ENCODE measurements at places on chromosomes 11 and 22.

DNA sequence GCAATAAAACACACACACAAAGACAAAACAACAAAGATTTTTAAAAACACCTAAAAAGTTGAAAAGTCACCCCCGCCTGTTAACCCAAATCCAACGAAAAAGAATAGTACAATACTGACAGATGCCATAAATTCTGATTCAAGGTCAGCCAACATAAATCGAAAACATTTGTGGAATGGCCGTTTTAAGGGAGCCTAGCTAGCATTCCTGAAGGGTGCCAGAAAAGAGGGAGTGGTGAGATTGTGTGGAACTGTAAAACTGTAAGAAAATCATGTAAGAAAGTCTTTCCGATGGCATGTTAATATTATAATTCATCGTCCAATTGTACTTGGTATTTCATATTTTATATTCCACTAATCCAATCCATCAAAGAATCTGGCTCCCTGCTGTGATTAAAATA lies 75.1 kb downstream of the RAB38 start:
- DNase-seq, result no peak

- DNase-seq, result no peak
Observed at GRCh38 chr22:33803371-33804282, 116.6 kb downstream of the LARGE1 start.

GRCh38 chr11:110833033-110833484 lies 120.8 kb upstream of the ARHGAP20 start:
- DNase-seq, result no peak

DNA sequence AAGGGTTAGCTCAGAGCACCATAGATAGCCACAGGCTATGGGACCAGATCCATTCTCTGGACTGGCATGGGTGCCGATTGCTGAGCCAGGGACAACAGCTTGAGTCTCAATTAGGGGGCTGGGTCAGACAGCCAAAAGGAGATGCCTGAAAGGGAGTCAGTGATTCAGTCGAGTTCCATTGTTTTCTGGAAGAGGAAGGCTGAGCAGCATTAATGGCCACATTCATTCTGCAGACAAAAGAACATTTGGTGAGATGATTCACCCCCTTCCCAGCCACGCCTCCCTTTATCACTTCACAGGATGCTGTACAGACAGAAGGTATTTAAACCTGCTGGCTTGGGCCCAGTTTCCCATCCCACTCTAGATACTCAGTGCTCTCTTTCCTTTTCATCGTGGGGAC lies 131.9 kb downstream of the ADAMTS15 start:
- DNase-seq, result no peak

DNA sequence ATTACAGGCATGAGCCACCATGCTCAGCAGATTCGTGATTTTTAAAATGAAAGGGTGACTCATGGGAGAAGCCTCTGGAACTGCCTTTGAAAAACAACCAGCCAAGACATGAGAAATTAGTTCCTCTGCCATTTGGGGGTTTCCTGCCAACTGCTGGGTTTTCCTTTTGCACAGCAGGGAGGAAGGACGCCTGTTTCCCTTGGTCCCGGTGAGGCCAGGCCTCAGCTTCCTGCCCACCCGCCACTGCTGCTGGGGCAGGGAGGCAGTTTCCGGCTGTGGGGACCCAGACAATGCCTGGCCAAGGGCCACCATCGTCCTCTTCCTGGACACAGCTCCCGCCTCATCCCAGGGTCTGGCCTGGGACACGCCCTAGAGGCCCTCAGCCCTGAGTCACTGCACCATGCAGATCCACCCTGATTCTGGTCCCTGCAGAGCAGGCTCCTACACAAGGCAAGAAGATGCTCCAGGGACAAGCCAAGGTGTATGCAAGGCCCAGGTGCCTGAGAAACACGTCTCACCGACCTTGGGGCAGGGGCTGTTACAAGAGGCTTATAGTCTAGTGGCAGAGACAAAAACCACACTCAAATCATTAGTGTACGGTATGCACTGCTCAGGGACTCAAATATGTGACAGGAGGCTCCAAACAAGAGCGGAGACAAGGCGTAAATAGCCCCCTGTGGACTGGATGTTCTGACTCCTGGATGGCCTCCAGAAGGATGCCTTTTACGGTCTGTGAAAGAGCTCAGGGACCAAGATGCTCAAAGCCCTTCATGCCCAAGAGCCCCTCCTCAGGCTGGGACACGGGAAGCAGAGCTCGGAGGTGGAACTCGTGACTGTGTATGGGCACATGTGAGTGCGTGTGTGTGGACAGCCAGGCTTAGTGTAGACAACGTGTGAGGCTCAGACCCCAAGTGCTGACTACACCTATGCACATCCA lies 10.0 kb downstream of the PPM1F start:
- no peak for DNase-seq

GRCh38 chr11:45149483-45150056 lies 3.1 kb downstream of the PRDM11 start:
- no peak for DNase-seq

GRCh38 chr11:14852571-14853177 lies 39.4 kb downstream of the CYP2R1 start:
- no peak for DNase-seq

DNA sequence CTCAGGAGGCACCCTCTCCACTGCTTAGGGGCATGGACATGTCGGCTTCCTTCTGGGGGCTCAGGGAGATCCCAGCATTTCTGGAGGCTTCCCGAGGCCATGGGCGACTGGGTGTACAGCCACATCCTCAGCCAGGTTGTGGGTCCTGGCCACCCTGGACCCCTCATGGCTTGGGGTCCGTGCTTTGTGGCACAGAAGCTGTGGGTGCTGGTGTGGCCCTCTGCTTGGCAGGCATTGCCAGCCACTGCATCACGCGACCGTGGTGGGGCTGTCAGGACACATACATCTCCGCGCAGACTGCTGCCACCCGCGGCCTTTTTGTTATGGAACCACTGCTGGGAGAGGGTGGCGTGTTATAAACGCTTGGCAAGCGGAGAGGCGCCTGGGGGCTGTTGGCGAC lies 1174.9 kb downstream of the BRD1 start:
- DNase-seq, result no peak

DNA sequence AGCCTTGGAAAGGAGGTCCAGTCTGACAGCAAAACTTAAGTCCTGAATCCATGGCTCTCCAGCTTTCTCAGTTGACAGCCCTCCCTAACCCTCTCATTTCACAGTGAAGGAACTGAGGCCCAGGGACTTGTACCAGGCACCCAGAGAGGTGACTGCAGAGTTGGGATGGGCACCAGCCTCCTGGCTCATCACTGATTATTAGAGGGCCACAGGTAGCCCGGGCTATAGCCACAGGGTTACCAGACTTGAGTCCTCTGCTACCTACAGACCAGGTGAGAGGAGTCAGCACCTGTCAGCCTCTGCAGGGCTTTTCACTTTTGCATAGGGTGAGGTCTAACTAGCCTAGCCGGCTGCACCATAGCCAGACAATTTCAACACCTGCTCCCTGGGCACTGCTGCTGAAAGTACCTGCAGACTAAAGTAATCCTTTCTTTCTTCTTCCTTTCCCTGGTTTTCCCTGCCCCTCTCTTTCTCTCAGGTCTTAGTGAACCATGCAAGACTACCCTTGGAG lies 37.6 kb downstream of the SYT13 start:
- DNase-seq, result no peak

- no peak for DNase-seq
Observed at GRCh38 chr11:12941671-12942070, 67.4 kb upstream of the RASSF10 start.

GRCh38 chr11:101880222-101880621 lies 34.6 kb upstream of the CEP126 start:
- DNase-seq, result no peak

GRCh38 chr11:85590848-85591483 lies 36.2 kb downstream of the DLG2 start:
- DNase-seq, result no peak

GRCh38 chr22:43560651-43561050 lies 148.8 kb downstream of the MPPED1 start:
- DNase-seq, result no peak

DNA sequence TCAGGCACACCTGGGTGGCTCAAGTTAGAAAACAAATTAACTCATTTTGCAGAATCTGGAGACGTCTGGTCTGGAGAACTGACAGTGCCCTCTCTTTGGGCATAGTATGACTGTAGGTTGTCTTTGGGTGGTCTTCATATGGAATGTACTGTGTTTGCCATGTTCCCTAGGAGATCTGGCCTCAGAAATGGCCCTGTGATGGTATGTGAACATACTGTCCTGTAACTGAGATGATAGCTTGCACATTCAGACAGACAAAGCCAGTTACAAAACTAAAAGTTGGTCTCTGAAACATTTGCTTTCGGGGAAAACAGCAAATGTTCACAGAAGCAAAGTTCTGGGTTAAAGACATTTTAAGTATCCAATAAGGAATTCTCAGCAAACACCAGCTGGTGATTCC lies 29.7 kb downstream of the CD44 start:
- no peak for DNase-seq

DNA sequence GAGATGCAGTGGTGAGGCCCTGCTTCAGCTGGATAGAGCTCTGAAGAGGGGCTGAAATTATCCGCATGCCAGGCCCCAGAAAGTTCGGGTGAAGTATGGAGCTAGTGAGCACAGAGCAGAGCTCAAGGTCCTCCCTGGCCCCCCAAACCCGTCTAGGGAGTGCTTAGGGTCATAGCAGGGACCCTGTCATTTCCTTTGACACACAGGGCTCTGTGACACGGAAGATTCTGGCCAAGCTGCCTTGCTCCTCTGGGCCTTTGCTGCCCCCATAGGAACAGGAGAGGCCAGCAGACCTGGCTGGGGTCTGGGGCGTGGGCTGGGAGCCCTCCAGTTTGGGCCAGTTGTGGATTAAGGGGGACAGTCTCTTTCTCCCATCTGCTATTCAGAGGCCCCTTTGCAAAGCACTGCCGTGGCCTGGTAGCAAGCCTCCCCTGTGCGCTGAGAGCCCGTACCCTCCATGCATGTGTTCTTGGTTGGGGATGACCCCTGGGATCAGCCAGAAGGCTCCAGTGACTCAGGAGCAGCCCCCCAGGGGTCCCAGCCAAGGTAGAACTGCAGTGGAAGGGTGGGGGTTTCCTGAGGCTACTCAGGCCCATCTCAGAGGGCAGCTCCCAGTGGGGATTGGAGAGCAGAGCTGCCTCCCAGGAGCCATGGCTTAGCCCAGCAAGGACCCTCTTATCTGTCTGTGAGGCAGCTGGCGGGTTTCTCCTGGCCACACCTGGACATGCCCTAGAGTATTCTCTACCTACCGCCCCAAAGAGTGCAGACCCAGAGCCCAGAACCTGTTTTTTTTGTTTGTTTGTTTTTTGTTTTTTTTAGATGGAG lies 42.3 kb downstream of the RNF141 start:
- no peak for DNase-seq

- no peak for DNase-seq
Observed at GRCh38 chr11:47881145-47881544, 33.0 kb upstream of the NUP160 start.

DNA sequence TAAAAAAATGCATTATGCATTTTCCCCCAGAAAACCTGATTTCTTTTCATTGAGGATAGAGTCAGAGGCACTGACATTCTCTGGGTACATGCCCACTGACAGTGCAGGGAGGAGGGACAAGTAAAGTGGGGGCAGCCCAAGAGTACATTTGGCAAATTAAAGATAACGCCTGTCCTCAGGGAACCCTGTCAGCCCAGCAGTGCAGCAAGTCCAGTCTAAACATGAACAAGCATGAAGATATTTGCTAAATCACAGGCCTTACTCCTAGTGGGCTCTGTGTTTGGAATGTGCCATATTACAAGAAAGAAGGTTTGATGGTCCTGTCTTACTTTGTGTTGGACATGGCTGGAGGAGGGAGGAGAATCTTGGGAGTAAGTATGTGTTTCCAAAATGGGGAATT lies 37.9 kb downstream of the AMOTL1 start:
- no peak for DNase-seq

DNA sequence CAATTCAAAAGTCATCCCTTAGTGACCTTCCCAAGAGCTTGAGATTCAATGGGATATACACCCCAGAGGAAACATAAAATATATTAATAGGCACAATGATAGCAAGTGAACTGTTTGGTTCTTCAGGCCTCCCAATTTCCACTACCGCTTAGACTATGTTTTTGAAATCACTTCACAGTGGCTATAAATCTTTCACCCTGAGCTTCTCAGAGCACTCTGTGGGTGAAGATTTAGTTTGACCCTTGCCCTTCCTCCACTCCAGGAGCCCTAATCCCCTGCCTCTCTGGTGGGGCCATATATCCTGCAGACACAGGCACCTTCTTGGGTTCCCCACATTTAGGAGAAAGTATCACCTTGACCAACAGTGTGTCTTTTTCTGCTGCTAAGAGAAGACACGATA lies 186.9 kb upstream of the PITPNB start:
- no peak for DNase-seq

DNA sequence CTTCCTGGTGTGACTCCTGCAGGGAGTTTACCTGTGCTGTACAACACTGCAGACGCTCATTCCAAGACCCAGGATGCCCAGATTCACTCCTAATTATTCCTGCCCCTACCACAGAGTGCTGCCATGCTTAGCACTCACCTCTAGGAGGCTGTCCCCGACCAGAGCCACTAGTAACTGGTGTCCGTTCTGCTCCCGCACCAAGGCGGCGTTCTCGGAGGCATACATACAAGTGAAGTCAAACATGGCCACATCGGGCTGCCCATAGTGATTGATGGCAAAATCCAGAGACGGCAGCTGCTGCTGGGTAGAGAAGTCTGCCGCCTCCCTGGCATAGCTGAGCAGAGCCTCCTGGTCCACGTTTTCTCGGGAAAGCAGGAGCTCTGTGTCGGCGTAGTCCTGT lies 122.3 kb upstream of the BID start:
- DNase-seq, result no peak

DNA sequence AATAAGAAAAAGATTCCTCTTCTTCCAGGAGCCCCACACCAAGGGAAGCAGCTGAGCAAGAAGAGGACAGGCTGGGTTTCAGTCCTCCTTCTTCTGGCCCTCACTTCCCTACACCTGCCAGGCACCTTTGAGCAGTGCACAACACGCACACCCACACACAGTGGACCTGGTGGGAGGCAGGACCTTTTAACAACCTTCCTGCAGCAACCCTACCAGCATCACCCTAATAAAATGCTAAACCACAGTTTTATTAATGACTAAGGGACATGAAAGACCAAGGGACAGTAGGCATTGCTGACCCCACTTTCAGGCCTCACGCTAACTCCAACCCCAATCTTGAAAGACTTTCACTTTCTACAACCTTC lies 12.2 kb downstream of the ARAP1 start:
- no peak for DNase-seq

DNA sequence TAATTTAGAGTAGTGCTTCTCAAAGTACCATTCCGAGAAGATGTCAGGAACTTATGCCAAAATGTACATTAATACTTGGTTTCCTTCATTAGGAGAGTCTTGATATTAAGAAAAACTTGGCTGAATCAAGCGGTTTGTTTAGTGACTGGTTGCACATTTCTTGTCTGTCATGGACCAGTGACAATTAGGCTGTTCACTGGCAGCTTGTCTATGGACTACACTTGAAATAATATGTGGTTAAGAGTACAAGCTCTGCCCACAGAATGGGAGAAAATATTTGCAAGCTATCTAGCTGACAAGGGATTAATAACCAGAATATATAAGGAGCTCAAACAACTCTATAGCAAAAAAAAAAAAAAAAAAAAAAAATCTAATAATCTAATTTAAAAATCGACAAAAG lies 24.6 kb downstream of the COA4 start:
- no peak for DNase-seq

All from stimulated activated CD8-positive, alpha-beta memory T cell treated with anti-CD3 and anti-CD28 coated beads, Interleukin-4, amount 100 ng/mL, for 1 hour (primary cell).